ENCODE measurements at places on chromosomes 12 and 14. TPM values are rescaled to one million over a fixed set of nuclear protein-coding genes. Genes with fewer than 3 reads are reported as not detected.

DNA sequence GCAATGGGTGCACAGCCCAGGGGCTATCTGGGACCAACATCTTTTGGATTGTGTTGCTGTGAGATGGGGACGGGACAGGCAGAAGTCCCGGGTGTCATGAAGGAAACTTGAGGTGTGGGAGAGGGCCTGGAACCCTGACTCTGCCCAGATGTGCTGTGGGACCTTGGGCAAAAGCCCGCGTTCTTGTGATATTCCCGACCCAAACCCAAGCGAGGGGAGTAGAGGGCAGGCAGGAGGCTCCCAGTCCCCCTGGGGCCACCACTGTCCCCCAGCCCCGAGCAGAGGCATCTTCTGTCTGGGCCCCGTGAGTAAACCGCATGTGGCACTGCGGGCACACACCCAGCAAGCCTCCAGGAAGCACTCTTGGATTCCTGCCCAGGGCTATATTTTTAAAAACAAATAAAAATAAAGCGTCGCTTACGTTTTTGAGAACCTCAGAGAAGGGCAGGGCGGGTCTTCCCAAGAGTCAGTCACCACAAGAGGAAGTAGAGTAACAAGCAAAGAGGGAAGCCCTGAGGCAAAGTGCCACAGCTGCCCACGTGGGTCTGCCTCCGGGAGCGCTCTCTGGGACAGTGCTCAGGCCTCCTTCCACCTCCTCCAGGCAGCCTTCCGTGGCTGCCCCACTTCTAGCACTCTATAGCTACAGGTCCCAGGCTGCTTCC, 39.5 kb downstream of the BEGAIN start:
- no peak for DNase-seq

- no peak for DNase-seq
Observed at GRCh38 chr14:37585971-37586796, 8.9 kb downstream of the FOXA1 start.

DNA sequence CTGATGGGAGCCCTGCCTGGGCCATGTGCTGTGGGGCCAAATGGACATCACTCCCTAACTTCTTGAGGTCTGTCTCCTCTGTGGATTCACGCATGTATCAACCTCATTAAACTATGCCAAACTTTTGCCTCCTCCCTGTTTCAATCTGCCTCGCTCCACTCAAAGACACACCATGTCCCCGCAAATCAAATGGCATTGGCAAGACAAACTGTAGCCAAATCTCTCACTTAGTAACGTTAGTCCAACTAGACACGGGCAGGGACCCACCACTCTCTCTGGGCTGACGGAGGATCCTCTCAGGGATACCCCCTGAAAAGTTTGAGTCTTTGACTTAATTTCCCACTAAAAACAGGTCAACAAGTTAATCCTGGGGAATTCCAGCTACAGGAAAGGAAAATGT, 8.0 kb downstream of the ZBTB39 start:
- DNase-seq, result no peak

DNA sequence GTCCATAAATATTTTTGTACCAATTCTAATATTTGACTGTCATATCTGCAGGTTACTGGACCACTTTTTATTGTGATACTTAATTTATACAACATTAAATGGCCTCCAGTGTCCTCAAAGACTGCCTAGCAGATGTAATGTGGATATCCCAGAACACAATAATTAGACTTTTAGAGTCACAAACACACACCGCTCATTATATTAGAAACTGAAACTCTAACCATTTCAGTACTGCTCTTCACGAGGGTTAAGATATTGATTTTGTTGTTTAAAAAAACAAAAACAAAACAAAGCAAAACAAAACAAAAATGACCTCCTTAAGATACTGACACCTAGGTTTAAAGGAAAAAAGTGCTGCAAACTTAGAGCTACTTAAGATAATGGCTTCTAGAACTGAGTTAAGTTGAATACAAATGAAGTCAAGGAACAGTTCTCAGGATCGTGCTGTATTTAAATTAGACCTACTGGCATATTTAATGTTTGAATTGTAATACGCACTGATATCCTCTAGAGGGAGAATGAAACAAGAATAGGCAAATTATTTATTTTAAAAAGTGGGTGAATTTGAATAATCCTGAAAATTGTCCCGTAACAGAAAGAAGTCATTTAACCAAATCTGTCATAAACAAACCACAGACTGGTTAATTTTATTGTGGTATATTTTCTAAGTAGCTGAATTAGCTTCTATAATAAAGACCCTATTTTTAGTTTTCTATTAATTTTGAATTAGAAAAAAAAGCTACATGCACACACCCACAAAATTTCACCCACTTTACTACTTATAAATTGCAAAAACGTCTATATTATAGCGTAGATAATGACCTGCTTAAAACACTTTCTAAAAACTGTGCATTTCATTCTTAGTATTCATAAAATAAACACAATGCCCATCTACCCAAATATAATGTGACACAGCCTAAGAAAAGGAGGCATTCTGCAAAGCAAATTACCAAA, 395.2 kb upstream of the DCN start:
- DNase-seq, result peak; percentile 26

- no peak for DNase-seq
Observed at GRCh38 chr12:90030726-90031125, 322.1 kb upstream of the ATP2B1 start.

Gene DPPA3
- total RNA-seq, result not detected

Gene ALKBH1
- 12.3 TPM for total RNA-seq

Gene A2M
- total RNA-seq, result 61.8 TPM

Gene CHMP4A
- 26.9 TPM for total RNA-seq

Data from cerebellum (tissue), 4 donors.